ENCODE measurements at places on chromosomes 1 and 21.
A peak's percentile ranks its signal among the peaks of the same experiment; 100 is the strongest.

- no peak for DNase-seq
These were observed 2.7 kb upstream of the MIS18A start for GRCh38 chr21:32281531-32281930.

- DNase-seq = no peak
These were observed 154.9 kb downstream of the MAST2 start for GRCh38 chr1:45958317-45958716.

GRCh38 chr1:35807614-35808449, at the start of gene AGO4:
Gene AGO4 (plus strand): TSS chr1:35808016. CDS start chr1:35808417, 401 bp downstream.
- DNase-seq = peak; percentile 20

DNA sequence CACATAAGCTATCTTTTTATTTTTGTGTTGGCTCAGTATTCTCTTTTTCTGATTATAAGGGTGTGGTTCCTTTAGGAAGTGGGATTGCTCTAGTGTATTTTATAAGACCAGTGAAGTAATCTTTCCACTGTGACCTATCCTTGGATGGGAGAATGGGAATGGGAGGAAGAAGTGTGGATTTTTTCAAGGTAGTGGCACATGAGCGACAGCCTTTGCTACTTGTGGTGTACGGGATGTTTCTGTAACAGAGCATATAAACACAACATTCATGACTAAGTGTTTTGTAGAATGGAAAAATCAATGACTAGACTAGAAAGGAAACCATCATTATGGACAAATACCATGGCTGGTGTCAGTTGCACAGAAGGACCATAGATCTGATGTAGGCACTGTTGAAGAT, 209.6 kb downstream of the GIPC2 start:
- no peak for DNase-seq

GRCh38 chr1:55052221-55053142, 13.1 kb downstream of the PCSK9 start:
- no peak for DNase-seq

DNA sequence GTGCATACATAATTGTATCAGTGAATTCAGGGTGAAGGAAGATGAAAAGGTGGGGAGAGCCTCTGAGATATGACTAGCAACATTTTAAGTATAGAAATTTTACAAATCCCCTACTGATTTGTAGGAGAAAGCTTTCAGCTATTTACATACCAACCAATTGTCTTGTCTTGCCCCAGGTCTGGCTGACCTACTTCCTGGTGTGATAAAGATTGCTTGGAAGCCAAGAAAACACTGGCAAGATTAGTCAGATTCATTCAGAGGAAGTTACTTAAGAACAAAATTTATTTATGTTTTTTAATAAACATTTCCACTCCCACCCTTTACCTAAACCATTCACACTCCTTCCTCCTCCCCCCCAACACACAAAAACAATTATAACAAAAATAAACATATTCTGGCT, 17.5 kb downstream of the PTGS2 start:
- no peak for DNase-seq

DNA sequence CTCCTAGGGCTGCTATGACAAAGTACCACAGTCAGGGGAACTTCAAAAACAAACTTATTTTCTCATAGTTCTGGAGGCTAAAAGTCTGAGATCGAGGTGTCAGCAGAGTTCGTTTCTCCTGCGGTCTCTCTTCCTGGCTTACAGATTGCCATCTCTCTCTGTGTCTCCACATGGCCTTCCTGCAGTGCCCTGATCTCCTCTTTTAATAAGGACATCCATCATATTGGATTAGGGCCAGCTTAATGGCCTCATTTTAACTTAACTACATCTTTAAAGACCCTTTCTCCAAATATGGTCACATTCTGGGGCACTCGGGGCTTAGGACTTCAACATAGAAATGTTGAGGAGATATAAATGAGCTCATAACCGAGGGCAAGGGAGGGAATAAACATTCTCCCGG, 12.2 kb downstream of the C1orf74 start:
- no peak for DNase-seq

DNA sequence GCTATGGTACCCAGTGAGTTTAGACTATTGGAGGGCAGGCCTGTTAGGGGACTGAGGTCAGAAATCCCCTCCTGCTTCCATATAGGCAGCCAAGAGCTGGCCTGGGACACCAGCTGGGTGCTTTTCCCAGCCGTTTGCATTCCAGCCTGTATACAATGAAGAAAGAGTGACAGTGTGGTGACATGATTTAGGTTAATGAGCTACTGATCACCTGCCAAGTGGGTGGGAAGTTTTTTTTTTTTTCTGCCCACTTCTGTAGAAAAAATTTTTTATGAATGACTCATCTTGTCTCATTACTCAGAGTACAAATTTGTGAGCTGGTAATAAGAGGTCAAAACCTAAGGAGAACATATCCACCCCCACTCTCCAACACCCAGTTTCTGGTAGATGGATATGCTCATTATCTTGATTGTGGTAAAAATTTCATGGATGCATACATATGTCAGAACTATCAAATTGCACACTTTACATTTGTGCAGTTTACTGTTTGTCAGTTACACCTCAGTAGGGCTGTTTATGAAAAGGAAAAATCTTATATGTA, 16.4 kb upstream of the CGN start:
- DNase-seq = no peak

- DNase-seq = no peak
These were observed 569 bp downstream of the FALEC start for GRCh38 chr1:150516050-150516591.

DNA sequence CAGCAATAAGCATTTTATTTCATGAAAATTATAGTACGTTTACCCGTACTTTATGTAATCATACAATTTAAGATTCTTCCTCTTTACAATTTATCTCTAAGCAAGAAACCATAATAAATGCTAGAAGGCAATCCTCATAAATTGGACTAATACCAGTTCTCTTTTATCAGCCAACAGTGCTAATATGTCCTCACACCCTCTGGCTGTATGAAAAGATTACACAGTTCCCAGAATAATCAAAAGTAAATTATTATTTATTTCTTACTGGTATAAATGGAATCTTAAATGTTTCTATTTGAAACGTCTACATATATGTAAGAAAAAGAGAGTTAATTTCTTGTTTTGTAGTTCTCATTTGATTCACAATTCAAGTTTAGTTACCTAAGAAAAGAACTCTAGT, 3.1 kb upstream of the CDKN2C start:
- no peak for DNase-seq

DNA sequence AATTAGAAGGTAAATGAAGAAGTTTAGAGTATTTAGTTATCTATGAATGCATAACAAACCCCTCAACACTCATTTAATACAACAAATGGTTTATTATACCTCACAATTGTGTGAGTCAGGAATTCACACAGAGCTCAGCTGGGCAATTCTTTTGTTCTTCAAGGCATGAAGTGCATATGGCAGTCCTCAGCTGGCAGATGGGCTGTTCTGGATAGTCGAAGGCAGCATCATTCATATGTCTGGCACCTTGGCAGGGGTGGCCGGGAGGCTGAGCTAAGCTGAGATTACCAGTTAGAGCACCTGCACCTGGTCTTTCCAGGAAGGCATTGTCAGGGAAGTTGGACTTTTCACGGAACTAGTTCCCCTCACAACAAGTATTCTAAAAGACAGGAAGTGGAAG, 286.2 kb upstream of the DUSP10 start:
- no peak for DNase-seq

GRCh38 chr1:159009287-159009686, 420 bp upstream of the IFI16 start:
- DNase-seq = no peak

DNA sequence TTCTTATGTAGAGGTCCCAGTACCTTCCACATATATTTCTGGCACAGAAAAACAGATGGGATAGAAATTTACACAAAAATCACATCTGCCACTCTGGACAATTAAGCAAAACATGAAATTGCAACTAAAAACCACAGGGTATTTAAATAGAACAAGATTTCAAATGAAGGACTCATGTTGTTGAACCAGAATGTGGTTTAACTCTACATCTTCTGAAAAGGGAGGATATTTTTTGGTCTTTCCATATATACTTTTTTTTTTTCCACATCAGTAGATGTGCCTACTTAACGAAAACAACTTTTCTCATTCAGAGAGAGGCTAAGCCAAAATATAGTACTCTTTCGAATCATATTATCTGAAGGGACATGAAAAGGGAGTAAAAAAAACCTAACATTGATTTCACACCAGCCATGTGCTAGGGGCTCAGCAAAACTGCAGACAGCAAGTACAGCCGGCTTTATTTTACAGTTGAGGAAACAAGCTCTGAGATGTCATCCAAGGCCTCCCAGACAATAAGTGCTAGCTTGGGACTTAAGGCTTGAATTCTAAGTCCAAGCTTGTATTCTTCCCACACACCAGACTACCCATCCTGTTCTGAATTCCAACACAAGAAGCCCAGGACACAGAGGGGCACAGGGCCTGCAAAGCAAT, 208.9 kb downstream of the PBX1 start:
- DNase-seq = no peak

DNA sequence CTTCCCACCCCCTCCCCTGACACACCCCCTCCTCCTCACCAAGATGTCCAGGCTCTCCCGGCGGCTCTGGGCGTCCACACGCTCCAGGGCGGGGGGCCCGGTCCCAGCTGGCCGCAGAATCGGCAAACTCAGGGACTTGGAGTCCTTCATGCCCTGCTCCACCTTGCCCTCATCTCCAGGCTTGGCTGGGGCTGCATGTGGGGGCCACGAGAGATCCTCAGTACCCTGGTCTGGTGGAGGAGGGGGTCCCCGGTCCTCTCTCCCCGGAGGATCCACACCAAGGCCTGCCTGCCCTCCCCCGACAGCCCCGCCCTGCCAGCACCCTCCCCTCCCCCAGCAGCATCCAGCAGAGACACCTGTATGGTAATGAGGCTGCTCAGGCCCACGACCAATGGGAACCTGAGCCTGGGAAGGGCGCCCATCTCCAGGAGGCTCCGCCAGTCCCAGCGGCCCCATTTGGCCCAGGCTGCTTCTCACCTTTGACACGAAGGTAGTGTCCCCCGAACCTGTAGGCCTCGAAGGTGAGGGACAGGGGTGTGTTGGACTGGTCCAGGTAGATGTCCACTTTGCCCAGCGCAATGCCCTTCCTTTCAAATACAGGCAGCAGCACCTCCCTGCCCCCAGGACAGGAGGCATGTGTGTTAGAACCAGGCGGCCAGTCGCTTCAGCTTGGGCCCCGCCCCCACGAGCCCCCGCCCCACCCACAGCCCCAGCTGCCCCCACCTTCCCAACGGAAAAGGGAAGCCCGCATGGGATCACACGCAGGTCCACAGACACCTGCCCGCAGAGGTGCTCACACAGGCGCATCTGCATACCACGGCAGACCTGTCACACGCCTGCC, 8.2 kb upstream of the TNFRSF25 start:
- DNase-seq = no peak

DNA sequence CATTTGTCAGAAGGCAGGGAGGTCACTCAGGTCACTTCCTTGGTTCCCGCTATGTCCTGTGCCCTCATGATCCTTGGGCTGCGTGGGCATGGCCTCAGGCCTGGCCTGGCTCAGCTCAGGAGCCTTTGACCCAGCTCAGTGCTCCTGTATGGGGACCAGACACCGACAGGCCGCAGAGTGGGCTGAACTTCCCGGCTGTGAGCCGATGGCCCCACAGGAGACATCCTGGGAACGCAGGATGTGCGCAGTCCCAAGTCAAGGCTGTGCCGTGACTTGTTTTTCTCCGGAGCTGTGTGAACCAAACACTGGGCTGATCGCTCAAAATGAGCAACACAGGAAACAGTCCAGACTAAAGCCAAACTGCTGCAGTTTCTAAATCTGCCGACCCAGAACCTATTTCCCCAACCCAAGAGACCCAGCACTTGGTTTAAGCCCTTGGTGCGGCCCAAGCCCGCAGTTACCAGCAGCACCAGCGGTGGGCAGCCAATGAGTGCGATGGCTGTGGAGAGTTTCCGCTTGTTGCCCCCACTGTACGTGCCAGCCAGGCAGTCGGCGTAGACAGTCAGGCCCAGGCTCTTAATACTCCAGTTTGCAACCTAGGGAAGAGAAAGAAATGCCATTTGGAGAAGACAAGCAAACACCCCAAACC, 92.3 kb upstream of the GCLM start:
- DNase-seq = no peak

DNA sequence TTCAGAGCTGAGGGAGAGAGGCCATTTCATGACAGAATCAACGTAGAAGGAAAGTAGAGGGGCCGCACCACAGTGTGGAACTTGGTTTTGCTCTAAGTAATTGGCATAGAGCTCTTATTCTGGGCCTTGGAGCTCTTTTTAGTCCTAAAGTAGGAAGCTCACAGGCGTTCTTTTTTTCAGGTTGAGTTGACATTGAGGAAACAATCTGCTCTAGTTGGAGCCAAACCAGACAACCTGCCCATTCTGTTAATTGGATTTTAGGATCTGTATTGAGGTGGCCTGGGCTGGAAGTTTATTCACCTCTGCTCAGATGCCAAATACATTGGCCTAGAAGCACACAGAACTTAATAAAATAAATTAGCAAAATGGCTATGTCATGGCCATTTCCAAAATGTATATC, 1093.9 kb downstream of the ADGRL2 start:
- no peak for DNase-seq

DNA sequence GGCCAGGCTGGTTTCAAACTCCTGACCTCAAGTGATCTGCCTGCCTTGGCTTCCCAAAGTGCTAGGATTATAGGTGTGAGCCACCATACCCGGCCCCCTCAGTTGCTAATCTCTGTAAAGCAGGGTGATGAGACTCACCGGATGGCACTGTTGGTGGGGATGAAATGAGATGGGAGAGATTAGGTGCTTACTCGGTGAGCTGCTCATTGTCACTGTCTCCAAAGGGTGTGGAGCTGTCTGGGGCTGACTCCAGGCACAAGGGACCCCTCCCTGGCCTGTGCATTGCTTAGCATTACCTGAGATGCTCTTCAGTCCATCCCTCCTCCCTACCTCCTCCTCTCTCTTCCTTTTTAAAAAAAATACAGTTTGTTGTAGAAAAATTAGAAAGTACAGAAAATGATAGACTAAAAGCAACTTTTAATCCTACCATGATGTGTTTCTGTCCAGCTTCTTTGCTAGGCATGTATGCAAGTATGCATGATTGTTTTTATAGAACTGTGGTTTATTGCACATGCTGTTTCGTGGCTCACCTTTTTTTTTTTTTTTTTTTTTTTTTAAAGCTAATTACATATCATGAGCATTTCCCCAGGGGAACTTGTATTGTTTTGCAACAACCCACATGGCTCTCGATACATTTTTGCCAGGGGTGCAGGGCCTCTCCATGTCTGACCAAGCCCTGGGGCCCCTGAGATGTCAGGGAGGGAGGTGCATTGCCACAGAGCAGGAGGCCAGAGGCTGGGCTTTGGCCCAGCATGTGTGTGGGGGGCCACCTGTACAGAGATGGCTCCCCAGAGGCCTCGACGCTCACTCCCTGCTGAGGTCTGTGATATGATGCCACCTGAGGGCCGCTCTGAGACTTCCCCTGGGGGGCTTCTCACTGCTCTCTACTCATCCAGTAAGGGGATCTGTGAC, 55.4 kb downstream of the ARHGEF10L start:
- no peak for DNase-seq

DNA sequence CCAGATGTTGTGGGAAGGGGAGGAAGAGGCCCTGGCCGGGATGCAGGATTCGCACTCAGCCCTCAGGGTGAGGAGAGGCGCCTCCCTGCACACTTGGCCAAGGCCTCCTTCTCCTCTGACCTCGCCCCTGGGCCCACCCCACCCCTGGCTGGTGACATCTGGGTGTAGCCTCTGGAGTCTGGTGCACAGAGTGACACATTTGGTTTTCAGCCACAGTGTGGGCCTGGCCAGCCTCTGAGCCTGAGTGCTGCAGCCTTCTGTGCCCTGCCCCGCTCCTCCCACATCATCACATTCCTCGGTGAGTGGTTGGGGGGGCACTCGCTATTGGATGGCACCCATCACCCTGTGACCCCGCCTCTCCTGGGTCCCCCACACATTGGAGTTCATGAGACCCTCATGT, 45.8 kb downstream of the PRDM16 start:
- DNase-seq = no peak
